ENCODE measurements at places on chromosomes 2 and 18.

DNA sequence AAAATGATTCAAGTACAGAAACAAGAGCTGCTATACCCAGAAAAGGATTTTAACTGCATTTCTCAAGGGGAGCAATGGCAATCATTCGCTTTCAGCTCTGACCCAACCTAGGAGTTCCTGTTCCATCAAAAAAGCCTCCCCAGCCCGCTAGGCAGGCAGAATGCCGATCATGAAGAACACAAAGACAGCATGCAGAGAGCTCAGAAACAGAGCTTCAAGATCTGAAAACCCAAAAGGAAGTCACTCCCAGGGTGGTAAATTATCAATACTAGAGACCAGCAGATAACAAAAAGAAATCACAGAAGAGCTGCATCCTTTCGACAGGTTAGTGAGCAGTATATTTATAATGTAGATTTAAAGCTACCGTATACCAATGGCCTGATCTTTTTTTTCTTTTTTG lies 84.8 kb upstream of the CRIM1 start:
- no peak for DNase-seq

GRCh38 chr18:154151-154550 lies 4.2 kb upstream of the USP14 start:
- no peak for DNase-seq

DNA sequence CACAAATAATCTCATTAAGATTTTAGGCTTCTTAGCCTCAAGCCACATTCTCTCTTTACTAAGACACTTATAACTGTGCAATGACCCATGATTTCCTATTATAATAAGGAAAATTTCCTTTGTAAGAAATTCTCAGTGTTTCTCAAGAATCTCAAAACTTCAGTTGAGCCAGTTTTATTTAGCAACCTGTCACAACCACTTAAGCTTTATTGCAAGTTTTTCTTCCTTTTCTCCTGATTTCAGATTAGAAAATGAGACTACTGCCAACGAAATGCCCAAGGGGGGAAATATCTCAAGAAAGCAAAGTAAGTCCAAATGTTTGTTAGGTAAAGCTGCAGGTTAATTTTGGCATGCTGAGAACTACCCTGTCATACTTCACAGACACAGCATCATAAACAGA lies 178.5 kb downstream of the THADA start:
- DNase-seq, result no peak

DNA sequence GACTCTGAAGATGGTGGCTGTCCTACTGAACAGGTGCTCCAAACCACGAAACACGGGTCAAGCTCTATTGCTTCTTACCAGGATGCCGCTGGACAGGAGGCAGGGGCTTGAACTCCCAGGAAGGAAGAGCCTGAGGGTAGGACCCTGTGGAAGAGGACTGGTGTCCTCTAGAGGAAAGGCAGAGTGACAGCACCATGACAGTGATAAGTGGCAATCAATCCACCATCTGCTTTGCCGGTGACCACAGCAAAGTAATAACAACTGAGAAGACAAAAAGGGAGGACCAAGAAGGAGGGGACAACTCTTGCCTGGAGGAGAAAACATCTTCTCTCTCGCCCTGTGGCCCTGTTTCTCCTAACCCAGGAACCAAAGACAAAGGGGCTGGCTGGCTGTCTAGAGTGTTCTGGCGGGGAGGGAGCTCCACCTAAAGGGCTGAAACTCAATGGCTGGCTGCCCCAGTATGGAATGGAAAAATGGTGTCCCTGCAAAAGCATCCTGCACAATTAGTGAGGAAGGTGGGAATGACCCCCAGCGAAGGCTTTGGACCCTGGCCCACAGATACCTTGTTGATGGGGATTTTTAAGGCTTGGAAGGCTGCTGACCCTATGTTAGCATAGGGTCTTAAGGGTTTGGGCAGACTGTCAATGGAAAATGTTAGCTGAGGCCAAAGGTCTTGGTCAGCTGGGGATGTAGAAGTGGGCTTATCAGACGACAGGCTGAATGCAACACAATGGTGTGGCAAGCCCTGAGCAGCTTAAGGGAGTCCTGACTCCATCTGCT lies 35.4 kb downstream of the PROC start:
- DNase-seq, result no peak

DNA sequence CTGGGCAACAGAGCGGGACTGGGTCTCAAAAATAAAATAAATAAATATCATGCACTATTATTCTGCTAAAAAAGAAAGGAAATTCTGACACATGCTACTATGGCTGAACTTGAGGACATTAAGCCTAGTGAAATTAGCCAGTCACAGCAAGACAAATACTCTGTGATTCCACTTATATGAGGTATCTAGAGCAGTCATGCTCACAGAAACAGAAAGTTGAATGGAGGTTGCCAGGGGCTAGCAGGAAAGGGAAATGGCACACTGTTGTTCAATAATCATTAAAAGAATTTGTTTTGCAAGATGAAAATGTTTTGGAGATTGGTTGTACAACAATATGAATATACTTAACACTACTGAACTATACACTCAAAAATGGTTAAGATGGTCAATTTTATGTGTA lies 60.8 kb downstream of the NCKAP1 start:
- DNase-seq, result no peak

DNA sequence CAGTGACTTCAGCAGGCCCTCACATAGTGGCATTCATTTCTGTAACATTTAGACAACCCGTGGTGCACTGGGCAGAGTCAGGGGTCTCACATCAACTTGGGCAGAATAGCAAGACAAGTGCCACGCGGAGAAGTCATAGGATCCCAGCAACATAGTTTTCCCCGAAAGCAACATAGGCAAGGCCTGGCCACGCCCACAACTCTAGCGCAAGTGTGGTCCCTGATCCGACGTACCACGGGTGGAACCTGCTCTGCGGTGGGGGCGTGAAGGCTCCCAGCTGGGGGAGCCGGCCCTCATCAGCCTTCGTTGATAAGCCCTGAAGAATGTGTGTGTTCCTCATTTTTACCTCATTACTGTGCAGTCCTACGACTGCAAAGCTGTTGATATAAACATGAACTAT lies 261.2 kb downstream of the EIPR1 start:
- DNase-seq, result no peak

DNA sequence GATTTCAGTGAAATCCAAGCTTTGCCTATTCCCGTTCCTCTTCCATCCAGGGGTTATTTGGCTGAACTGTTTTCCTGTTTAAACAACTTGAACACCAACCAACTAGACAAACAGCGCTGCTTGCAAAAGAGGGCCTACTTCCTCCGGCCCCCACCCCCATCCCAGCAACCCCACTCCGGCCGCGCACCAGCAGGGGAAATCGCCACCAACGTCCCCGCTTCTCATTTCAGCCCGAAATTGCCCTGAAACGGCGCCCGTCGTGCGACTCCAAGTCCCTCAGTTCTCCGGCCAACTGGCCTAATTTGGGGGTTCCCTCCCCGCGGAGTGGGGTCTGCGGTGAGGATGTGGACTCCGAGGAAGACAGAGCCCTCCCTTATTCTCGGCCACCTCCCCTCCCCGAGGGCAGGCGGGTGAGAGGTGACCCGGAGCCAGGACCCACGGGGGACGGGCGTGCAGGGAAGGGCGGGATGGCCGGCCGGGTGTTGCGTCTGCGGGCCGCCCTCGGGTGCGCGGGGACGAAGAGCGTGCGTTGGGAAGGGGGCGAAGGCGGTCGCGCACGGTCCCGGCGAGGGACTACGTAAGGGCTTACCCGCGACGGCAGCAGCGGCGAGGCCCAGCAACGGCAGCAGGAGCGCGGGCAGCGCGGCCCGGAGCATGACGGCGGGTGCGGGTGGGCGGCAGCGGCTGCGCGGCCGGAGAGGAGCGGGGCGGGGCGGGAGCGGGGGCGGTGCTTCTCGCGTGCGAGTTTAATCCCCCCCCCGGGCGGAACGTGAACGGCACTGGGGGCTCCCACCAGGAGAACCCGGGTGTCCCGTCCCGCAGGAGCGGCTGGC lies at the start of gene CD302:
Gene CD302, minus strand, starts transcription at position 666 of the 833 bp plus-strand sequence. Its CDS starts 10 bp downstream, at position 656.
- DNase-seq, result no peak

GRCh38 chr2:29923110-29923721 lies 1.8 kb upstream of the ALK start:
- peak; percentile 31 for DNase-seq

DNA sequence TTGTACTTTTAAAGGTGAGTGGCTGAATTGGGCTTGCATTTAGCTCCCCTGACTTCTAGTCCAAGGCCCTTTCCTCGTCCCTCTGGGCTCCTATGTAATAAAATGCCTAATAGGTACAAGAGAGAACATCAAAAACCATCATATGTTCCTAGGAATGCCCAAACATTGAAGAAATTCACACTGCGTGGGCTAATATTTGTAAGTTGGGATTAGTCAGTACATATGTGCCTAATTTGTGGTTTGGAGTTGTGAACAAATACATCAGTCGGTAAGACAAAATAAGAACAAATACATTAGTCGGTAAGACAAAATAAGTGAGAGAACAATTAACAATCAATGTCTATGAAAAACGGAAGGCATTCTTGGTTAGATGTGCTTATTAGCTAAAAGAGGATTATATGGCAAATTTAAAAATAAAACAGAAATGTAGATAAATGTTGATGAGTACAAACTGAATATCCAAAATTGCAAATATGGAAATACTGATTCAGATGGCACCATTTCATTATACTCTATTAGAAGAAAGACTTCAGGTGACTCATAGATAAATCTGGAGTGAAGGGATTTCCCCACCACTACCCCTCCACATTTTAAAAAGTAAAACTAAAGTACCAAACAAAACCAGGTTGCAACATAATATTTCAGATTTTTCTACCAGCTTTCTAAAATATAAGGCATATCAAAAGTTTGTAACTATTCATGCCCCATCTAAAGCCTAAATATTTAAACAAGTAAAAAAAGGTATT lies 325.4 kb downstream of the ZEB2 start:
- peak; percentile 11 for DNase-seq

- no peak for DNase-seq
Observed at GRCh38 chr2:58122540-58122939, 75.9 kb downstream of the VRK2 start.

DNA sequence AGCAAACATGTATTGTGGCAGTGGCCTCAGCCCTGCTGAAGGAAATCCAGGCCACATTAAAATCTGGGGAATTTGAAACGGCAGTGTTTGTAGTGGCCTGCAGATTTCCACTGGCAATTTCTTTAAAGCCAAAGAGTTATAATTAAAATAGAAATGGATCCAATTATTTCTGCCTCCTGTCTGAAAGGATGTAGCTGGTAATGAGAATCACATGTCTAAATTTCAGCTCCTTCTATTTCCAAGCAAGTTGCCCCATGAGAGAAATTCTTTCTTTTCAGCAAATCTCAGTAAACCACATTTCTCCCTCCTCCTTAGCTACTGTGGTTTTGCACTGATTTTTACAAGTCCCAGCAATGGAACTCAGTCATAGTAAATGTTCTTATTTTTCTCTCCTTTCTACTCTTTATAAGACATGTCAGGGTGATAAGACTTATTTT lies 55.4 kb upstream of the ZNF396 start:
- DNase-seq, result no peak

- no peak for DNase-seq
Observed at GRCh38 chr2:160278879-160279177, 78.8 kb upstream of the ITGB6 start.

DNA sequence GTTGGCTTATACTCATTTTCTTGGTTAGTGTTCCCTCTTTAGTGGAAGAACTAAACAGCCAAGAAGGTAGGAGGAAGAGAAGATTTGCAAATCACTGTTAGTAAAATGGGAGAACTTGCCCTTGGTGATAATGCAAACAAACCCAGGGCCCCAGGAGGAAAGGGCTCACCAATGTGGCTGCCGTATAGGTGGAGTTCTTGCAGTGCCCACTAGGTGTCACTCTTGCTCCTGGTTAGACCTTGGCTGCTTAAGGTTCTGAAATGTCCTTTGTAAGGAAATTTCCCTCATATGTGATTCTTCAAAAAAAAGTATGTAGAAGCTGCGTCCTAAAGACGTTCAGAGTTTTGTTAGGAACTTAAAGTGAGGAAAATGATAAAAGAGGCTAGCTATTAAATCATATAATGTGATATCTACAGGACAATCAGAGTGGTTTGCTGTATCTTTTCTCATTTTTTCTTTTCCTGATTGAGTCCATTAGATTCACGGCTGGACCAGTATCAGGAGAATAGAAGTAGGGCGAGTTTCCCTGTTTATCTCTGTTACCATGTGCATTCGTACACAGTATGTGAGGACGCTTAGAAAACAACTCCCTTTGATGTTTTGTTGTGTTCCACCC lies 48.6 kb downstream of the RPIA start:
- DNase-seq, result peak; percentile 28

DNA sequence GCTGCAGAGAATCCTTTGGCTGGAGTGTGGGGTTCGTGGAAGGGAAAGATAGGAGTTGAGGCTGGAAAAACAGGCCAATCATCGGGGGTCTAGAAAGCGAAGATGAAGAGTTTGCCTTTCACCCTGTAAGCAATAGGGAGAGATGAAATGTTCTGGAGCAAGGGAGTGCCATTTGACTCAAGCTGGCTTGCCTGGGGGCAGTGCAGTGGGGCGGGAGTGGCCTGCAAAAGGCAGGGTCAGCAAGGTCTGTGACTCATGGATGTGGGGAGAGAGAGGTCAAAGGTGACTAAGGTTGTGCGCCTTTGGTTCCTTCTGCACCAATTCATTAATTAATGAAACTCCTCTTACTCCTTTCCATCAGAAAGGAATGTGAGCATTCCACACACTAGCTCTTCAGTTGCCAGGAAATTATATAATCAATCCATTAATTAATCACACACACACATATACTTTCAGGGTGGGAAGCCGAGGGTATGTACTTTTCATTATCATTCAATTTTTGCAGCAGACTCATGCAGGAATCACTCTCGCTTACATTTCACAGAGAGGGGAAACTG lies 227.6 kb downstream of the MYCN start:
- DNase-seq, result no peak

DNA sequence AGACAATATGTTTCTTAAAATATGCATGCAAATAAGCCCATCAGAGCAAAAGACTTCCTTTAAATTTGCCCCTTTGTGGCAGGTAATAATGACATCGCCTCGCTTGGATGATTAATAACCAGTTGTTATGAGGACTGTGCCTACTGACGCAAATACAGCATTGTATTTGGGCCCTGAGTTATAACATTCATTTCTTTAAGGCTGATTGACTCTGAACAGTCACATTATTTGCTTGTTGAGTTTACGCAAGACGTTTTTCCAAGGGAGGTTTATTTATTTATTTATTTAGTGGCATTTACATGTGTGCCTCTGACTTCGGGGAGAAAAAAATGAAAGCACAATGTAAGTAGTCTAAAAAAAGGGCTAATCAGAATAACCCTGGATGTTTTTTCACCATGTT lies 88.3 kb downstream of the SLC8A1 start:
- no peak for DNase-seq

DNA sequence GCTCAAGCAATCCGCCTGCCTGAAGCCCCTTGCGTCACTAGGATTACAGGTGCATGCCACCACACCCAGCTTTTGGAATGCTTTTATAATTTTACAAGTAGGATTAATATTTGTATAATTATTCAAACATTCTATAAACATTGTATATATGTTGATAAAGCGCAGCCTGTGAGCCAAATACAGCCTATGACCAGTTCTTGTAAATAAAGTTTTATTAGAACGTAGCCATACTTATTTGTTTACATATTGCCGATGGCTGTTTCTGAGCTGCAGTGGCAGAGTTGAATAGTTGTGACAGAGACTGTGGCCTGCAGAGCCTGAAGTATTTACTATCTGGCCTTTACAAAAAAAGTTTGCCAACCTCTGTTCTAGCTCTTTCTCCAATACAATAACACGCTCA lies 232.6 kb downstream of the OTX1 start:
- no peak for DNase-seq
